ENCODE measurements at places on chromosomes 5 and 9.

GRCh38 chr5:92544596-92544995 lies 1036.4 kb downstream of the NR2F1-AS1 start:
- DNase-seq, result peak; percentile 55

DNA sequence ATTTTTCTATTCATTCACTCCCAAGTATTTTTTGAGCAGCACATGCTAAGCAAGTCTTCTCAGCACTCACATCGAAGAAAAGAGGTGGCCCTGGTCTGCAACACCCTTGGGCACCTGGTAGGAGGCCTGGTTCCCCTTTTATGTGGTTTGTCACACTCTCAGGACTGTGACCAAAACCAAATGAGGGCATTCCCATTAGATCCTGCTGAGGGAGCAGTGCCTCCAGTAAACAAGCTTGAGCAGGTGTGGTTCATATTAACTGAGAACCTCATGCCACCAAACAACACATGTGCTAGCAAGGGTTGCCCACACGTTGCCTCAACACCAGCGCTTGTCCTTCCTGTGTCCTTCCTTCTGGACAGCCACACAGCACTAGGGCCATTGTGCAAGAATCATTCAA lies 26.9 kb upstream of the SYK start:
- DNase-seq, result no peak

- no peak for DNase-seq
Measured at GRCh38 chr5:126988021-126988569, 42.3 kb downstream of the MARCHF3 start.

GRCh38 chr5:54180630-54181031 lies 129.7 kb downstream of the ARL15 start:
- DNase-seq, result peak; percentile 51

- DNase-seq, result peak; percentile 13
Measured at GRCh38 chr9:131530546-131530919, 530 bp downstream of the UCK1 start.

DNA sequence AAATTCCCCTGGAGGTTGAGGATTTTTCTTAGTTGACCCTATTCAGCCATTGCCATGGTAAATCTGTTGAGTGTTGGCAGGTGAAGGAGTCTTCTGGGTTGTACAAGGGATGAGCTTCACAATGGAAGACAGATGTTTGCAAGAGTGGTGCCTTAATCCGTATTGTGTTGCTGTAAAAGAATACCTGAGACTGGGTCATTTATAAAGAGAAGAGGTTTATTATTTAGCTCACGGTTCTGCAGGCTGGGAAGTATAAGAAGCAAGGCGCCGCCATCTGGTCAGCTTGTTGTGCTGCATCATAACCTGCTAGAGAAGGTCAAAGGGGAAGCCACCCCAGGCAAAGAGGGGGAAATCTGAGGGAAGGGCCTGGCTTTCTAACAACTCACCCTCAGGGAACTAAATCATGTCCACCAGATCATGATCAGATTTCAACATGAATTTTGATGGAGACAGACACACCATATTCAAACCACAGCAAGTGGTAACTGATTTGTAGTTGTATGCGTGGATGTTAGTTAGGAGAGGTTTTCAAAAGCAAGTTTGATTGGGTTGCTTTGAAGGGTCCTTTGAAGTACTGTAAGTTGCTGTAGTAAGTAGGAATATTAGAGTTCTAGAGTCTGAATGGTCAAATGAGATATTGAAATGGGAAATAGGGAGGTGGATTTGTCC lies 2.5 kb downstream of the TNPO1 start:
- peak; percentile 64 for DNase-seq

- DNase-seq, result no peak
Measured at GRCh38 chr5:165242646-165243045, 1737.2 kb downstream of the MAT2B start.

GRCh38 chr5:88509403-88509802 lies 240.8 kb upstream of the TMEM161B start:
- no peak for DNase-seq

GRCh38 chr5:114062932-114063867 lies 298.7 kb upstream of the KCNN2 start:
- no peak for DNase-seq

DNA sequence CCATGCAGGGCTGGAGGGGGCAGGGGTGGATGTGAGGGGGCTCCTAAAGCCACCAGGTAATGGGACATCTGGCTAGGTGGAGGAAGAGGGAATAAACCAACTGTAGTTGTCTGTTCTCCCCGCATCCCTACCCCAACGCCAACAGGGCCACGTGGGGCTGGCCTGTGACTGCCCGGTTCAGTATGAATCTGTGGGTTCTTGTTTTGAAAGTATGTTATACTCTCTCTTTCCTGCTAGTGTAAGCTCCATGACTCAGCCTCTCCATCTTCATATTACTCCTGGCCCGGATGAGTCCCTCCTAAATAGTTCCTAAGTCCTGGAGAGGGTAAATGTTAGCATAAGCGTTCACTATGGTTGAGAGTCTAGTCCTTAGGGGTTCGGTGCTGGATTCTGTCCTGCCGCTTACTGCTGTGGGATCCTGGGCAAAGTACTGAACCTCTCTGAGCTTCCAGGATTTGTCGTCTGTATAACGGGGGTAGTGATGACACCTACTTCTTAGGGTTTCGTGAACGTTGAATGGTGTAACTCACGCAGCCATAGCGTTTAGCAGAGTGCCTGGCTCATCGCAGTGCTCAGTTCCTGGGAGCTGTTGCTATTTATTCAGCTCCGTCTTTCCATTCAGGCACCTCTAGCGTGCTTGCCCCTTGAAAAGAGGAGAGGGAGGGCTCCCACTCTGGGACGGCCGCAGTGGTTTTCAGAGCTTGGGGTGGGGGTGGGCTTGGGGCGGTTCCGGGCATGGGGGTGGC lies 28.8 kb downstream of the LHX2 start:
- DNase-seq, result peak; percentile 30

DNA sequence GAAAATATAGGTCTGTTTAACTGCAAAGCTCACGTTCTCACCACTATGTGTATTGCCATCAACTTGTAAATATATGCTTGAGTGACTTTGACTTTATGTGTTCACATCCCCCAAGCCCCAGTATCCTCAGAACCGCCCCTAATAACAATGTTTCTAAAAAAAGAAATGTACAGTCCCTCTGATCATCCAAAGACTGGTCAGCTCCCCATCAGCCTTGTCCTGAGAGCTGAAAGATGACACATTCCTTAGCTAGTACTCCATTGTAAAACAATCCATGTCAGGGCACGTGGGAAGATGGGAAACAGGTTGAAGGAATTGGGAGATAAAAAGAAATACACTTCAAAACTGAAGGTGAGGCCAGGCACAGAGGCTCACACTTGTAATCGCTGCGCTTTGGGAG lies 279.4 kb upstream of the WWC1 start:
- no peak for DNase-seq

DNA sequence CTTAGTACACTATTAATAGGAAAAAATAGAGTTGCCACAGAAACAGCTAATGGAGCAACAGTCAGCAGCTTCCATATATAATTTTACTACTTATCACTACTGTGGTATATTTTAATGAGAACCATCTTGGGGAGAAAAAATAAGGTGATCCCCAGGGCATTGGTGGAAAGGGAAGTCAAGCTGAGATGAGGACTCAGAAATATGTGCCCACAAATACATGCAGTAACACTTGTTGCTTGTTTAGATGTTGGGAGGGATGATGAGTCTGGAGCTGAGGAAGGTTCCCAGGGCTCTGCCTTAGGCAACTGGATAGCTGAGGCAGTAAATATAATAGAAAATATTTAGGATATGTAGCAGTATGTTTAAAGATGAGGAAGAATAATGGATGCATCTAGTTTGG lies 280.1 kb upstream of the PDE4D start:
- DNase-seq, result no peak

GRCh38 chr9:122143876-122144405 lies 15.6 kb downstream of the NDUFA8 start:
- no peak for DNase-seq

- no peak for DNase-seq
Measured at GRCh38 chr9:14213504-14213903, 100.4 kb downstream of the NFIB start.

DNA sequence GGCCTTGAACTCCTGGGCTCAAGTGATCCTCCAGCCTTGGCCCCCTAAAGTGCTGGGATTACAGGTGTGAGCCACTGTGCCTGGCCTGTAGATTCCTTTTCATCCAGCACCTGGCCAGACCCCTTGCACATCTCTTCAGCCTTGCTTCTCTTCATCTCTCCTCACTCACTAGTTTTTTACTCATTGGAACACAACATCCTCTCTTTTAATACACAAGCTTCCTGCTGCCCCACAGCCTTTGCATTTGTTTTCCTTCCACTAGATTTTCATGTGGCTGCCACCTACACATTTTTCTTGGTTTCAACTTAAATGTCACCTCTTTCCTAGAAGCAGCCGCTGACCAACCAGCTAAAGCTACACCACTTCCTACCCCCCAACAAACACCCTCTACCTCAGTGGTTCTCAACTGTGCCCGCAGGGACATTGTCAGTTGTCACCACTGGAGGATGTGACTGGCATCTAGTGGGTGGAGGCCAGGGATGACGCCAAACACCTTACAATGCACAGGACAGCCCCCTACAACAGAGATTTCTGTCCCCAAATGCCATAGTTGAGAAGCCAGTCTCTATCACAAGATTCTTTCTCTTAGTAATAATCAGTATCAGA lies 33.7 kb downstream of the HAVCR1 start:
- no peak for DNase-seq

All from fibroblast of gingiva (primary cell).